ENCODE measurements at places on chromosomes 7 and 10.
A peak's percentile ranks its signal among the peaks of the same experiment; 100 is the strongest.

DNA sequence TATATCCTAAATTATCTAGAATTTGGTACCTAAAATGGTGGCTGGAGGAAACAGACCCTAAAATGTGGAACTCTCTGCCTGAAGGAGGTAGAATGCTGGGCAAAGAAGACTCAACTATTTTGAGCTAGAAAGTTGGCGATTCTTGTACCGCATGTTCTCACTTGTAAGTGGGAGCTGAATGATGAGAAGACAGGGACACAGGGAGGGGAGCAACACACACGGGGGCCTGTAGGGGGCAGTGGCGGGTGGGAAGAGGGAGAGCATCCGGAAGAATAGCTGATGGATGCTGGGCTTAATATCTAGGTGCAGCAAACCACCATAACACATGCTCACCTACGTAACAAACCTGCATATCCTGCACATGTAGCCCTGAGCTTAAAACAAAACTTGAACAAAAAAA lies 250.6 kb downstream of the CALN1 start:
- DNase-seq: no peak

GRCh38 chr7:15781944-15782343 lies 95.5 kb upstream of the MEOX2 start:
- no peak for DNase-seq

DNA sequence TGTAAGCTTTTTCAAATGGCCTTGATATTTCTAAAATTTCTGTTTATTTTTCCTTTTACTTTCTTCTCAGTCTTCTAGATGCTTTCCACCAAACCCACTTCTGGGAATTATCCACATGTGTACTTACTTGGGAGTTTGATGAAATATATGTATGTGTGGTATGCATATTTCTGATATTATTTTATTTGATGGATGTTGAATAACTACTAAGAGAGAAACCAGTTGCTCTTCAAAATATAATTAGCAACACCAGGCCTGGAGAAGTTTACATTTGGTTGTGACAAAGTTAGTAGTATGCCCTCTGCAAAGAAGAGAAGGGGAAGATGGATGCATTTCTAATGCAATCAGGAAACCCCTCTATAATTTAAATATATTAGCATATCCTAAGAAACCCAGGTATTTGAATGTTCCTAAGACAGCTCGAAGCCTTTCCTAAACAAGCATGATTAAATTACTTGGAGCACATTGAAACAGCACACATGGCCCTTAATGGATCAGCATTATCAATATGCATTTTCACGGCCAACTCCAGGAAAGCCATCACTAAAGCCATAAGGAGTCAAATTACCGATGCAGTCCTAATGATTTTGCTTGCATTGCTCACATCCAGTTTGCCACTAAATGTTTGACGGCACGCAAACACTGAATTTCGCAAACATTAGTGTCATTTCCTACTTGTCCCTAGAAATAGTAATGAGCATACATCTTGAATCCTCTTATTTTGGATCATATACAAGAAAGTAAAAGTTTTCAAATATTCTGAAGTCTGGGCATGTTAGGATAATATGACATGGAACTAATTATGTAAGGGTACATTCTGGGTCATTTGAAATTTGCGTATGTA lies 393.8 kb downstream of the EXOC4 start:
- DNase-seq: no peak

- DNase-seq: no peak
These were observed 63.1 kb upstream of the ZPBP start for GRCh38 chr7:50156163-50156562.

- DNase-seq: no peak
These were observed 52.4 kb upstream of the FAM204A start for GRCh38 chr10:118394301-118395200.

DNA sequence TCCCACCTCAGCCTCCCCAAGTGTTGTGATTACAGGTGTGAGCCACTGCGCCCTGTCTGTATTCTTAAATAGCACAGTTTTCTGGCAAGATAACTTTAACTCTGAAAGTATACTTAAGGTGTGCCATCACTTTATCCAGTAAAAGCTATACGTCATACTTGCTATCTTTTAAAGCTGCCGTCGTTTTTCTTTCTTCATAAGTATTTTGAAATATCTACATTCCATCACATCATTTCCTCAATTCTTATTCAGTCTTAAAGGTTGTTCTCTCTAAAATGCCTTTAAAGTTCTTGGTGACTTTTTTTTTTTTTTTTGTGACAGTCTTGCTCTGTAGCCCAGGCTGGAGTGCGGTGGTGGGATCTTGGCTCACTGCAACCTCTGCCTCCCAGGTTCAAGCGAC lies 34.7 kb downstream of the PTPN12 start:
- no peak for DNase-seq

GRCh38 chr7:144656965-144657517 lies 178.8 kb downstream of the TPK1 start:
- DNase-seq: no peak

DNA sequence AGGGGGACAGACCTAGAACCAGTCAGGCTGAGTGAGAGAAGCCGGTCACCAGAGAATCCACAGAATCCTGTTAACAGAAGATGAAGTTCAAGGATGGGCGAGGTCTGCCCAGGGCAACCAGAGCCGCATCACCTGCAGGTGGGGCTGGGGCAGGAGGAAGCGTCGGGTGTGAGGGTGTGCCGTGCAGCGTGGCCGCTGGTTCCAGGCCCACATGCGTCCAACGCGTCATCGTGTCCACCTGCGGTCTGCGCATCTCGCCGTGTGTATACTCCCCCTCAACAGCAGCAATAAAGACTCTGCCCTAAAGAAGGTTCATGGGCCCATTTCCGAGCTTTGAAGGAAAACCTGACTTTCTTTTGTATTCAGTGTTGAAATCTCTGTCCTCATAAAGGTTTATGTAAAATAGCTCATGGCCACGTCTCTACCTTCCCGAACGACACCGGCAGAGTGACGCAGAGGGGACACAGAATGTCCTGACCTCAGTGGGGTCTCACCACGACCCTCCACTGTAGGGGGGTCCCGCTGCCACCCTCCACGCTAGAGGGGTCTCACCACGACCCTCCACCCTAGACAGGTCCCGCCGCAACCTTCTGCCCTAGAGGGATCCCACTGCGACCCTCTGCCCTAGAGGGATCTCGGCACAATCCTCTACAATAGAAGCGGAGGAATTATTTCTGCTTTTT lies 446.9 kb downstream of the PTPRN2 start:
- no peak for DNase-seq

- DNase-seq: no peak
These were observed 861.5 kb downstream of the ANKRD7 start for GRCh38 chr7:119086026-119086425.

- no peak for DNase-seq
These were observed 7.0 kb downstream of the WDR91 start for GRCh38 chr7:135204341-135204749.

- peak; percentile 15 for DNase-seq
These were observed 16.8 kb upstream of the DLG5 start for GRCh38 chr10:77943121-77943901.

- DNase-seq: no peak
These were observed 19.3 kb downstream of the EIF3A start for GRCh38 chr10:119061352-119061751.

GRCh38 chr7:28874001-28874400 lies 84.1 kb downstream of the TRIL start:
- DNase-seq: no peak

DNA sequence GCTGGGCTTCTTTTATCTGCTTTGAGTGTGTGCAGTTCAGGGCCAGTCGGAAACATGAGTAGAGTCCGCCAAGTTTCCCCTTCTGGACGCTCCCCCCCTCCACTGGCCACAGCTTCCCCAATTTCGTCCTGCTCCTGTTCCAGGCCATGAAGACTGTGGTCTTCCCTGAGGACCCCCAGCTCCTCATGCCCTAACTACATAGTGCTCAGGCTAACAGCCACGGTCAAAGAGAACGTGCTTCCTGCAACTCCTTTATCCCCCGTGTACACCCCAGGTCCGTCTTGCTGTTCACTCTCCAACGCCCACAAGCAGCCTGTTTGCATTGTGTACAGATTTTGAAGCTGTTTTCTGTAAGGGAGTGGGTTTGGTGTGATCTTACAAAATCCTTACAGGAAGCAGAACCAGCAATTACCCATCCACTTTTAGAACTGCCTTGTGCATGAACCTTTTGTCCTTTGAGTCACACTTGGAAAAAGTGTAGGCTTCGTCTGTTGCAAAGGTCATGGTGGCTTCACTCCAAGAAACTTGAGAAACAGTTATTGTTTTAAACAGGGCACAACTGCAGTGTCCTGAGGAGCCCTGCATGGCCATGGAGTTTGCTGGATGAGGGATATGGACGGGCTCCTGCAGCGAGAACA lies 77.0 kb upstream of the FAM20C start:
- DNase-seq: no peak

GRCh38 chr7:16916105-16916639 lies 34.4 kb upstream of the AGR3 start:
- DNase-seq: no peak

GRCh38 chr7:91875851-91876250 lies 4.7 kb downstream of the MTERF1 start:
- DNase-seq: no peak

- no peak for DNase-seq
These were observed 167.7 kb upstream of the KCTD7 start for GRCh38 chr7:66460921-66461361.

DNA sequence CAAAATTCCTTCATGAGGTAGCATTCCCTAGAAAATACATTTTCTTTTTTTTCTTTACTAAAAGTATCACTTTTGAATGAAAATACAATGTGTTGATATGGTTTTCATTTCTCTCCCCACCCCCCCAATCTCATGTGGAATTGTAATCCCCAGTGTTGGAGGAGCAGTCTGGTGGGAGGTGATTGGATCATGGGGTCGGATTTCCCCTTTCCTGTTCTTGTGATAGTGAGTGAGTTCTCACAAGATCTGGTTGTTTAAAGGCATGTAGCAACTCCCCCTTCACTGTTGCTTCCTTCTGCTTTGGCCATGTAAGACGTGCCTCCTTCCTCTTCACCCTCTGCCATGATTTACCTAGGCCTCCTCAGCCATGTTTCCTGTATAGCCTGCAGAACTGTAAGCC lies 790.3 kb upstream of the KCND2 start:
- no peak for DNase-seq

GRCh38 chr7:55343860-55344606 lies 21.1 kb upstream of the LANCL2 start:
- no peak for DNase-seq

DNA sequence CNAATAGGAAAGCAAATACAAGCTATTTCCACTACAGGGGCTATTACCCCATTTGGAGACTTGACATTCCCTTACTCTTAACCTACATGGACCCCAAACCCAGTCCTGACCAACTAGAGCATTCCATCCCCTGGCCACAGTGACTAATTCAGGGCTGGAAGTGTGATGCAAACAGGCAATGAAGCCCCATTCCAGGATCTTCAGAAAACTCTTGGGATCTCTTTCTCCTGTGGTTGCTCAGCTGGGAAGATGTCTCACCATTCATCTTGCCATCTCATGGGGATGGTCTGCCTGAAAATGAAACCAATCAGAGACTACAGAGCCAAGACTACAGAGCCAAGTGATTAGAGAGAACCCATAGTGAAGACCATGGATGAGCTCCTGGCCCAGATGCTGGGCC lies 206.2 kb downstream of the ZNF365 start:
- no peak for DNase-seq

DNA sequence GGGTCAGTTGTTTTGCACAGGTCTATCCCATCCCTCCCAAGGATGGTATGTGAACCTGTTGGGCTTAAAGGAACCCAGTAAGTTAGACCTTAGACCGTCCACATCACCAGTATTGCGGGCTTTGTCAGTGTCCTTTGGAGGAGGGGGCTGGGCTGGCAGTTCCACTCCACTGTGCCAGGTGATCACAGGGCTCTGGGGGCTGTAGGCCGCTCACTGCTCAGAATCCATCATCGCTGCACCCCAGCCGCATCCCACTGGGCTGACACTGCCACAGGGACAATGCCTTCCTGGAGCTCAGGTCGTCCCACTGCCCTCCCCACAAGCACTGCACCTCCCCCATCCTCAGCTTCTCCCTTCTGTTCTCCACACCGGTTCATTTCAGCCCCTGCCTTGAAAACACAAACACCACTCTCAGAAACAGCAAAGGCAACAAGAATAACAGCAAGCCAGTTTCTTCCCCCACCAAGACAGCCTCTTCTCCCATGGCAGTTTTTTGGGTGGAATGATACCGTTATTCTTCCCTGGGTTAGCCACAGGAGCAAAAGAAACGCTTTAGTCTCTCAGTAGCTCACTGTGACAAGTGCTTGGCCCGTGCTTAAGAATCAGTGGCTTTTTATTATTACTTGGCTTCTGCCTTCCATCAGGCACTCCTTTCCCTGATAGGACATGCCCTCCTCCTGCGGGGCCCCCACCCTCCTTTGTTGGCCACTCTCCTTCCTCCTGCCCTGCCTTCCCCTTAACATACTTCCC lies 111.2 kb downstream of the GRK5 start:
- DNase-seq: no peak

DNA sequence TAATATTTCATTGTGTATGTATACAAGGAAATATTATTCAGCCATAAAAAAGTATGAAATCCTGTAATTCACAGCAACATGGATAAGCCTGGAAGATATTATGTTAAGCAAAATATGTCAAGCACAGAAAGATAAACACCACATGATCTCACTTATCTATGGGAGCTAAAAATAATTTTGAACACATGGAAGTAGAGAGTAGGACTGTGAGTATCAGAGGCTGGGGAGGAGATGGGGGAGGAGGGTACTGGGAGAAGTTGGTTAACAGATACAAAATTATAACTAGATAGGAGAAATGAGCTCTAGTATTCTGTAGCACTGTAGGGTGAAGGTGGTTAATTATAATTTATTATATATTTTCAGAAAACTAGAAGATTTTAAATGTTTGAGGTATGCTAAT lies 132.7 kb downstream of the DOCK4 start:
- no peak for DNase-seq

GRCh38 chr7:158160199-158160598 lies 427.4 kb downstream of the PTPRN2 start:
- DNase-seq: no peak

GRCh38 chr10:77824908-77825307 lies 101.6 kb downstream of the DLG5 start:
- DNase-seq: no peak

GRCh38 chr7:102005933-102006480 lies 188.6 kb downstream of the CUX1 start:
- no peak for DNase-seq

GRCh38 chr7:92835261-92835850 lies 1.0 kb downstream of the CDK6 start:
- peak; percentile 57 for DNase-seq

- DNase-seq: no peak
These were observed 10.2 kb downstream of the ZRANB1 start for GRCh38 chr10:124952123-124952522.

GRCh38 chr7:33628894-33629293 lies 276.4 kb upstream of the BMPER start:
- no peak for DNase-seq

- no peak for DNase-seq
These were observed 186.3 kb downstream of the PTPRN2 start for GRCh38 chr7:158401295-158401694.

GRCh38 chr7:15305002-15305600 lies 256.7 kb downstream of the AGMO start:
- peak; percentile 55 for DNase-seq

DNA sequence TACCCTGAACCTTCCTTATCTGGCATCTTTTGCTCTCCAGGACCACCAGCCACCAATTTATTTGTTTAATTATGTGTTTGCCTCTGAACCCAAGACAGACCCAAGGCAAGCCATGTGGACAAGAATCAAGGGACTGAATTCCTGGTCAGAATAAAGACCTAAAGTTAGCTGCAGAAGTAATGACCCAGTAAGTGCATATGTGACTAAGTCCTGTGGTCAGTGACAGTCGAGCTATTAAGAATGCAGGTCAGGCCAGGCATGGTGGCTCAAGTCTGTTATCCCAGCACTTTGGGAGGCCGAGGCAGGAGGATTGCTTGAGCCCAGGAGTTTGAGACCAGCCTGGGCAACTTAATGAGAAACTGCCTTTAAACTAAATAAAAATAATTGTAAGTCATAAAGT lies 139.4 kb downstream of the CCDC71L start:
- DNase-seq: no peak
